Tibial artery (tissue), 4 donors: ENCODE measurements at places on chromosomes 4 and X.

- peak; percentile 84 for DNase-seq
These were observed at the start of gene MAMLD1 for GRCh38 chrX:150362599-150363481. MAMLD1 (plus strand) TSS chrX:150363317; CDS start chrX:150445517, 82,200 bp downstream.

DNA sequence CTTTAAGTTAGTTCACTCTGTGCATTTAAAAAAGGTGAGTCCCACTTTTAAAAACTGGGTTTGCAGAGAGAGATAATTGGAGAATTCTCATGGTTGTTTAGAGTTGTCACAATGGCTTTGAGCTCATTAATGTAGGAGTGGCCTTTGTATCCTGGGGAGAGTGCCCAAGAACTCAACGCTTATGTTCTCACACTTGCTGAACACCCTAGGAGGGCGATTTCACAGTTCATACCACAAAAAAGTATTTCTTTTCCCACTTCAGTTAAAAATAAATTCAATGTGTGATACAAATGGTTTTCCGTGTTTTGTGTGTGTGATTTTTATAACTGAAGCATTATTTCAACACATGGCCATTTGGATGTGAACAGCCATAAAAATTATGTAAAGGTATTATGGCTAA is 8.4 kb downstream of the EMCN start:
- DNase-seq = no peak

DNA sequence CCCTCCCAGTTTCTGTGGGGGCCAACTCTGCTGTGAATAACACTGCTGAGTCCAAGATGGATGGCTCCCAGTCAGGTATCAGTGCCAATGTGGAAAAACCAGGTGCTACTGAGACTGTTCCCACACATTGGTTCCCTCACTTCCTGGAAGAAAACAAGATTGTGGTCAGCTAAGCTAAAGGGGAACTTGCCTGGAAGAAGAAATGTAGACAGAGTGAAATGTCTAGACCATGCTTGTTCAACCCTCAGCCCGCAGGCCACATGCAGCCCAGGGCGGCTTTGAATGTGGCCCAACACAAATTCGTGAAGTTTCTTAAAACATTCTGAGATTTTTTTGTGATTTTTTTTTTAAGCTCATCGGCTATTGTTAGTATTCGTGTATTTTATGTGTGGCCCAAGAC is 28.6 kb upstream of the UTP14A start:
- DNase-seq = no peak

- peak; percentile 40 for DNase-seq
These were observed 2.3 kb upstream of the NR3C2 start for GRCh38 chr4:148444296-148445070.

- no peak for DNase-seq
These were observed 84.9 kb upstream of the TAB3 start for GRCh38 chrX:30973784-30974427.

- no peak for DNase-seq
These were observed 58.0 kb upstream of the FRMPD4 start for GRCh38 chrX:12080265-12080664.

- no peak for DNase-seq
These were observed 39.6 kb upstream of the ZNF81 start for GRCh38 chrX:47797084-47797483.

DNA sequence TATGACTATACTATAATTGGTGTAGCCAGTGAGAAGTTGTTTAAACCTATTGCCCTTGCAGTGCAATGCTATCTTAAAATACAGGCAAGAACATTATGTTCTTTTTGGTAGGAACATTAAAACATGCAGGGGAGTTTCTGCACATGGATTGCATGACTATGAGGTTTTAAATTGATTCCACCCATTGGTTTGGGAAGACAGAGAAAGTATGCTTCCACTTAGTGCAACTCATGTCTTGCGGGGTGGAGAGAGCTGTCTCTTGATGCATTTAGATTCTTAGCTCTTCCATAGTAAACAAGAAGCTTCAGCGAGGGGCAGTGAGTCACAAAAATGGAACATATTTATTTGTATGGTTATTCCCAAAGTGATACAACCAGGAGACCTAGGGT is 39.5 kb upstream of the RASL11B start:
- no peak for DNase-seq

DNA sequence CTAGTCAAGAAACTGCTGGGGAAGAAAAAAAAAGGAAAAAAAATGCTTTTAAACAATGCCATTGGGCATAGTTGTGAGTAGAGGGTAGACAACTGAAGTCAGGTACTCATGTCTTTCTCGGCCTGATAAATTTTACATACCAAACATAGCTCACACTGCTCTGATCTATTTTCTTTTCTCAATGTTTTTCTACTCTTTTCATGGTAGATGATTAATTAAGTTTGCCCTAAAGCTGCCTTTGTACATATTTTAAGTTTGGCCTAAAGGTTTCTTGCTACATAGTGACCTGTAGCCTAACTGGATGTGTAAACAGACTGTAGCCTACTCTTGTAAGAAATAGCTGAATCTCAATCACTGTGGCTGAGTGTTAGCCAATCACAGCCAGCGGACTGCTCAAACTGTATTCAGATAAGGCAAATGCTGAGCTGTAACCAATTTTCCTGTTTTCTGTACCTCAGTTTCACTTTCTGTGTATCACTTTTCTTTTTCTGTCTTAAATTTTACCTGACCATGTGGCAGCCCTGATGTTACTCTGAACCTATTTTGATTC is 121.0 kb downstream of the PCDH10 start:
- DNase-seq = no peak

DNA sequence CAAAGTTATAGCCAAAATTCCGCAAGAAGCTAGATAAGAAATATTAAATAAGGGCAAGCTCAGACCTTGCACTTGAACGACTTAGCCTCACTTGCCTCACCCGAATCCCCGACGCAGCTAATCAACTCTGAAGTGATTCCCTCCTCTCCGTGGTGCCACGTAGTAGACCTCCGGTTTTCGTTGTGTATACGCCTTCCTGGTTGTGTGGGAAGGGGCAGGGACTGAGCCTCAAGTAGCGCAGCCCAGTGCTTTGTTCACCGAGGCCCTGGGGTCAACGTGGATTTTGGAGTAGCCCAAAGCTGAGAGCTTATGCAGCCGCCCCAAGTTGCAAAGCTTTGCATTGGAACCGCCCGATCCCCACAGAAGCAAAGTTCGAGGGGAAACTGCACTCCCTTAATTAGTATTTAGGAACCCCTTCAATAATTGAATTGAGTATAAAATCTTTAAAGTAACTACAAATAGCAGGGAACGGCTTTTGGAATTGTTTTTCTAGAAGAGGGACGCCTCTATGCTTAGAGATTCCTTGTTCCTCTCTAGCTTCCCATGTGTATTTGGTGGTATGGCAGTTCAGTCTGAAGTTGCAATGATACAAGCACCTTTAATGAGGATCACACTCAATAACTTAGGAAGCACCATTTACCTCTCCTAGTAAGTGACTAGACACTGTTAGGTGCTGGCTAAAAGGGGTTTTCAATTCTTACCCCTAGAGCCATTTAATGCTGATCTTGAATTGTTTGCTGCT is 55.7 kb downstream of the LINC00632 start:
- no peak for DNase-seq

- peak; percentile 77 for DNase-seq
These were observed 622.1 kb downstream of the SPRY1 start for GRCh38 chr4:124018383-124019317.

- DNase-seq = no peak
These were observed 21.5 kb upstream of the CLDN24 start for GRCh38 chr4:183343730-183344129.

- no peak for DNase-seq
These were observed 627.6 kb upstream of the FRG1 start for GRCh38 chr4:189313064-189313463.

GRCh38 chr4:87129681-87130080 is 90.7 kb downstream of the KLHL8 start:
- no peak for DNase-seq

DNA sequence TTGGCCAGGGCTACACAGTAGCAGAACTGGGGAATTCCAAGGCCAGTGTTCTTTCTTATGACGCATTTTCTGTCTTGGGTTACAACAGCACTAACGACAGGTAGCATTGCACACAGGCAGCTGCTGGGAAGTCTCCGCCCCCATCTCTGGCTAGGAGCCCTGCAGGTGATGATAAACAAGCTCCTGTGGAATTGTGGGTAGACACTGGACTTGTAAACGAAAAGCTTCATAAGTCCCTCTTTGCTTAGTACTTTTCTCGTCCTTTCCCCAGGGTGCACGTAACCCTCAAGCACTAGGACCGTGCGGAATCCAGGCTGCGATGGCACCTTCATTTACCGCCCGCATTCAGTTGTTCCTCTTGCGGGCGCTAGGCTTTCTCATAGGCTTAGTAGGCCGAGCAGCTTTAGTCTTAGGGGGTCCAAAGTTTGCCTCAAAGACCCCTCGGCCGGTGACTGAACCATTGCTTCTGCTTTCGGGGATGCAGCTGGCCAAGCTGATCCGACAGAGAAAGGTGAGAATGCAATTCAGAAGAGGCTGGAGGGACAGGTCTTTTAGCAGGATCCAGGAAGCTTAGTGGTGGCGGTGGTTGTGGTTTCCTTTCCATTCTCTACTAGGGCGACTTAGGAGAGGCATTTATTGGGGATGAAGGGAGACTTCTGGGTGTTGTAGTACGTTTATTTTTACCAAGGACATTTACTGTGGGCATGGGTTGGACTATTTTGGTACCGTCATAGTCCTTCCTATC is at the start of gene FAAH2:
TSS of gene FAAH2 (plus strand) at position 200 of the 745 bp plus-strand sequence. CDS start at position 320, 120 bp downstream.
- DNase-seq = no peak
